ENCODE measurements at places on chromosomes 13 and 19. TPM values are rescaled to one million over a fixed set of nuclear protein-coding genes. Genes with fewer than 3 reads are reported as not detected.

CGB2 gene
- total RNA-seq = not detected

DNA sequence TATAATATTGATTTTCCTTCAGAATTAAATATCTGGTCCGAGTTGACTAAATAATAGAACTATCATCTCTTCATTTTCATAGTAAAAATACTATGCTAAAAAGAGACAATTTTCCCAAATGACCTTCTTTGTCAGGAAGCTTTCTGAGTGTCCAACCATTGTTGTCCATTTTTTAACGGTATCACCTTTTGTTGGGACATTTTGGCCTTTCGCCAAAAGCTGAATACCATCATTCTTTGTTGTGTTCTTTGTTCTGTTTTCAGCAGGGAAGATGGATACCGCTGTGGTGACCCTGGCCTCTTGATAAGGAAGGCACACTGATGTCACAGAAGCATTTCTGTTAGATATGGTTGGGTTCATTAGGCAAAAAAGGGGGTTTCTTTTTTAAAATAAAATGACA, 654.4 kb upstream of the GPC6 start:
- DNase-seq = no peak

DNA sequence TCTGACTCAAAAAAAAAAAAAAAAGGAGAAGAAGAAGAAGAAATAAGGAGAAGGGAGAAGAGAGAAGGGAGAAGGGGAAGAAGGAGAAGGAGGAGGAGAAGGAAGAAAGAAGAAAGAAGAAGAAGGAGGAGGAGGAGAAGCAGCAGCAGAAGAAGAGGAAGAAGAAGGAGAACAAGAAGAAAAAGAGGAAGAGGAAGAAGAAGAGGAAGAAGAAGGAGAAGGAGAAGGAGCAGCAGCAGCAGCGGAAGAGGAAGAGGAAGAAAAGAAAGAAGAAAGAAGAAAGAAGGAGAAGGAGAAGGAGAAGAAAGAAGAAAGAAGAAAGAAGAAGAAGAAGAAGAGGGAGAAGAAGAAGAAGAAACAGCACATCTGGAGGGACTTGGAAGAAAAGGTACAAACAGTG, 4.1 kb upstream of the CNN1 start:
- DNase-seq = no peak

GPC5 gene
- 1.8 TPM for total RNA-seq

DNA sequence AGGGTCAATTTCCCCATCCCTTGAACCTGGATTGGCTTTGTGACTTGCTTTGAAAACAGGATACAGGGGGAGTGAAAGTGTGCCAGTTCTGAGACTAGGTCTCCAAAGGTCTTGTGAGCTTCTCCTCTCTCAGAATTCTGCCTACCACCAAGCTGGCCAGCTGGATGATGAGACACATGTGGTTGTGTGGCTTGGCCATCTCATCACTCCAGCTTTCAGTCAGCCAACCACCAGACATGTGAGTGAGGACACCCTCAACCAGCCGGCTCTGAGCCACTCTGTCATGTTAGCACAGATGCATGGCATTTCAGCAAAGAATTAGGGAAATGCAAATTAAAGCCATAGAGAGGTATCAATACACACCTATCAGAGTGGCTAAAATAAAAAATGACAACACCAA, 29.5 kb downstream of the ENOX1 start:
- no peak for DNase-seq

MAMSTR gene
- total RNA-seq = 0.18 TPM

GRCh38 chr19:39465956-39466747, 14.5 kb upstream of the TIMM50 start:
- DNase-seq = no peak

DNA sequence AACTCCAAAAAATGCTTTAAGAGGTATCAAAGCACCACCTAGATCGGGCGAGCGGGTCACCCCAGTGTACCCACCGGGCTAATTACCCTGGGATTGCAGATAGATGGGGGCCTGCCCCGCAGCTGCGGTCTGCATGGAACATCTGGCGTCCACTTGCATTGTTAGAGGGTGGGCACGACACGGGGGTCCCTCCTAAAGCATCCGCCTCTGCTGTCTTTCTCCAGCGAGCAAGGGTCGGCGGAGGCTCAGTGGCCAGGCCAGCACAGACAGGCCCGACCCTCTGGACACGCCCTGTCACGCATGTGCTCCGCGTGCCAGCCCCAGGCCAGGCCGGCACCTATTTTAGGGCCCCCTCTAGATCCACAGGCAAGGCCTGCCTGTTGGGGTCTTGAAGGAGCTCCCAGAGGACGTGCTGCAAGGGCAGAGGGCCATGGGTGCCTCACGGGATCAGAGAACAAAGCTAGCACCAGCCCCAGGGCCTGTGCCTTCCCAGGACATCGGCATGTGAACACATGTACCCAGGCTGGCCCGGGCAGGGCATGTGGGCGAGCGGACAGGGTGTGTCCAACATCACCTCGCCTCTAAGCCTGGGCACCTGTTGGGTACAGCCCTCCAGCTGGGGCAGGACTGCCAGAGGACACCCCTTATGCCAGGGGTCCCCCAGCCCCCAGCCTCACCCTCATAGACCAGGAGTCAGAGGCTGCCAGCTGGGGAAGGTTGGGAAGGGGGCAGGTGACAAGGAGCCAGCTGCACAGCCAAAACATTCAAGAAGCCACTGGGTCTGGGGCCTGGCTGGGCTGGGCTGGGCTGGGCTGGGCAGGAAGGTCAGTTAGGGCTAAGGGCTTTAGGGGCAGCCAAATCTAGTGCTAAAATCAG, 35.6 kb upstream of the NANOS3 start:
- no peak for DNase-seq

GRCh38 chr19:5369962-5370367, 29.4 kb upstream of the PTPRS start:
- no peak for DNase-seq
